NCI-H1105 (cell line): ENCODE measurements at places on chromosomes 4 and X.

GRCh38 chr4:107931775-107932321 is 499 bp downstream of the CYP2U1 start:
- no peak for DNase-seq

DNA sequence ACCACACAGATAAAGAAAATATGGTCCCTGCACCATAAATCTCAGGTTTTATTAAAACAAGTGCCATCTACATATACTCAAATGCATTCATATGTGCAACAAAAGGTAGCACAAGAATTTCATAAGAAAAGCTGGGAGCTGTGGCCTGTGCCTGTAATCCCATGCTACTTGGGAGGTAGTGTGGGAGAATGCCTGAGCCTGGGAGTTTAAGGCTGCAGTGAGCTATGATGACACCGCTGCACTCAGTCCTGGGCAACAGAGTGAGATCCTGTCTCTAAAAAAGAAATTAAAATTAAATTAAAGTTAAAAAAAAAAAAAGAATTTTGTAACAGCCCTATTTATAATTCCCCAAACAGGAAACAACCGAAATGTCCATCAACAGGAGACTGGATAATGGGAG is 81.3 kb upstream of the JADE1 start:
- no peak for DNase-seq

DNA sequence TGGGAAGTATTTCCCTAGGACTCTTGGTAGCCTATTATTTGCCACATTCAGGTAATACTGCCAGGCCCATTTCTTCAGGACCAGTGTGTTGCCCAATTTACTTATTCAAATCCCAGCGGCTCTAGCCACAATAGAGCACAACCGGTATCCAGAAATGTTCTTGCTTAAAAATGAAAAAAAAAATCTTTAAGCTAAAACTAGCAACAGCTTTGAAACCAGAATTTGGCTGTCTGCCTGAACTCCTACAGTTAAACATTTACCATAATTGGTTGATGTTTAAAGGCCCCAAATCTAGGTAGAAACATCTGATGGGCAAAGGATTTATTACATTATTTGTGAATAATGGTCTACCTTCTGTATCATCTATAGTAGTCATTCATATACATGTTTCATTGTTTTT is 930 bp upstream of the SLITRK4 start:
- no peak for DNase-seq

GRCh38 chr4:101145021-101145420 is 202.3 kb downstream of the PPP3CA start:
- no peak for DNase-seq

GRCh38 chr4:36921476-36922216 is 322.9 kb upstream of the NWD2 start:
- DNase-seq: no peak

- no peak for DNase-seq
Measured at GRCh38 chr4:148120216-148120615, 322.0 kb downstream of the NR3C2 start.

- DNase-seq: no peak
Measured at GRCh38 chr4:90419124-90419711, 292.0 kb downstream of the CCSER1 start.

- DNase-seq: no peak
Measured at GRCh38 chrX:10508891-10509290, 111.5 kb downstream of the MID1 start.

- DNase-seq: no peak
Measured at GRCh38 chrX:11759172-11759460, 1.1 kb downstream of the MSL3 start.

DNA sequence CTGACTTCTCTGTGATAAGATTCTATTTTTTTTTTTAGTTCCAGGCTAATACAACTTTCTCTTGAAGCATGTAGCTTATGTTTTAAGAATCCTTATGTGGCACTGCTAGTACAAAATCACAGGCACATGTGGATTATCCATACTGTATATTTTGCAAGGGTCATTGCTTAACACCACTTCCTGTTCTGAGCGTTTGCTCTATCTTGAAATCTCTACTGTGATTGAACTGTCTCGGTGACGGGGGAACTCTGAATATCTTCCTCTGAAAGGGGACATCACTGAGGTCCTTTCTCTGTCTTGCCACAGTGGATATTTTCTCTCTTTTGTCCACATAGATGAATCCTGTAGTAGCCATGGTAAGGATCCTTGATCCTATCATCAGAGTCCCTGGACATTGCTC is 2.1 kb upstream of the WFS1 start:
- DNase-seq: no peak
